Neural progenitor cell (in vitro differentiated cells): ENCODE measurements at places on chromosomes 1 and 21. TPM values are rescaled to one million over a fixed set of nuclear protein-coding genes. Genes with fewer than 3 reads are reported as not detected.
A peak's percentile ranks its signal among the peaks of the same experiment; 100 is the strongest.

- no peaks in the 10 kb centered on the region for H3K4me1 ChIP-seq
- no peak overlapping the region for H3K4me3 ChIP-seq
- peaks cover 24% of the 10 kb centered on the region for H3K36me3 ChIP-seq
- peak; percentile 50 for DNase-seq
Measured at GRCh38 chr1:88935522-88936222, 44.3 kb upstream of the GTF2B start.

GRCh38 chr1:36157115-36157903 is 1.3 kb downstream of the MAP7D1 start:
- H3K27me3 ChIP-seq = peaks cover 15% of the 10 kb centered on the region
- H3K4me3 ChIP-seq = peak overlapping the region; percentile 99
- peaks cover 33% of the 10 kb centered on the region for H3K4me1 ChIP-seq
- H3K36me3 ChIP-seq = no peaks in the 10 kb centered on the region
- H3K27ac ChIP-seq = peak overlapping the region; percentile 95
- DNase-seq = peak; percentile 68

DNA sequence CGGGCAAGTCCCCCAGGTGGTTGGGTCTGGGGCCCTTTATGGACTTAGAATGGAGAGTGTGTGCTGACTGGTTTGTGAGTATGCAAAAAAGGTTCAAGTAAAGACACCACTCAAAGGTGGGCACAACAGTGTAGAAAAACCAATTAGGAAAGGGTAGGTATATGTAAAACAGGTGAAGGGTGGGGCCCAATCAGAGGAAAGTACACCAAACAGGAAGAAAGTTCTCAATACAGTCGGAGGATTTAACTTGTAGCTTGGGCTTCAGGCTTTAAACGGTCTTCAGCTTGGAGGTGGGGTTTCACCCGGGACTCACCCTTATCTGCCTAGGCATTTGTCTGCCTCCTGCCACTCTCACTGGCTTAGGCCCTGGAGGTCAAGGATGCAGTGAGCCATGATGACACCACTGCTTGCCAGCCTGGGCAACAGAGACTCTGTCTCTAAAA is 6.8 kb upstream of the PUM1 start:
- DNase-seq = peak; percentile 16
- peaks cover 4% of the 10 kb centered on the region for H3K4me1 ChIP-seq
- no peaks in the 10 kb centered on the region for H3K36me3 ChIP-seq
- H3K27me3 ChIP-seq = no peaks in the 10 kb centered on the region
- H3K27ac ChIP-seq = no peak overlapping the region

DNA sequence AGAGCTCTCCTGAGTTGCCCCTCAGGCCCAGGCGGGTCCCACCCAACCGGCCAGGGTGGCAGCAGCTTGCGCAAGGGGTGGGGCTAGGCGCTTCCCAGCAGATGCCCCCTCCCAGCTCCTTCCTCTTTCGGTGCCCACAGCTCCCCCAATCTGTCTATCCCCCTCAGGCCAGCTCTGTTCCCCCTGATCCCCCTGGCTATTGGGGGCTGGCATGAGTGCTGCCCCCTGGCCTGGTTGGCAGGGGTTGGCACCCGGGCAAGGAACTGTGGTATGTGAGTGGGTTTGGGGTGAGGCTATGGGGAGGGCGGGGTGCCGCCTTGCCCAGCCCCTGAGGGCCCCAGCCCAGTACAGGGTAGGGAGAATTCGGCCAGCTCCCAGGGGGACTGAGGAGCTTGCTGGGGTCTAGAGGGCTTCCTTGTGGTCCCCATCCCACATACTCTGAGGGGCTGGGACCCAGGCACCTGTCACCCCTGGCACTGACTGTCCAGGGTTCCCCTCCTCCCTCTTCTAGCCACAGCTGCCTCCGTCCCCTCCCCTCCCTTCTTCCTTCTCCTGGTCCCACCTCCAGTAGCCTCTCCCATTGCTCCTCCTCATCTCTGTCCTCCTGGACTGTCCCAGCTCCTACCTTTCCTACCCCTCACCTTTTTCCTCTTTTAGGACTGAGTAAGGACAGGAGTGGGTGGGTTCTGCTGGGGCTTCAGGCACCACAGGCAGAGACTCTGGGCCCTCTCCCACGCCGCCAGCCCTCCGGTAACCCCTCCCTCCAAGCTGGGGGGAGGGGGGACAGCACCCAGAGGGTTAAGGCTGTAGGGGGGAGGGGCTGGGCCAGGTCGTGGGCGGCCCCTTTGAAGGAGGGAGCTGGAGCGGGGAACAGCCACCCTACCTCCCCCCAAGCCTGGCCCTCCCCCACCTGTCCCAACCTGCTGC is 5.7 kb downstream of the ZBTB7B start:
- H3K36me3 ChIP-seq = no peaks in the 10 kb centered on the region
- peaks cover 47% of the 10 kb centered on the region for H3K4me1 ChIP-seq
- H3K27ac ChIP-seq = no peak overlapping the region
- no peaks in the 10 kb centered on the region for H3K27me3 ChIP-seq
- no peak for DNase-seq

GRCh38 chr1:22143065-22144033 is at the start of gene WNT4:
TSS of gene WNT4 (minus strand) at chr1:22143097. CDS start at chr1:22142922, 175 bp downstream.
- peaks cover 13% of the 10 kb centered on the region for H3K4me1 ChIP-seq
- DNase-seq = peak; percentile 92
- H3K27me3 ChIP-seq = peaks cover 90% of the 10 kb centered on the region
- H3K36me3 ChIP-seq = no peaks in the 10 kb centered on the region
- H3K27ac ChIP-seq = no peak within 1 kb of the TSS
- peak within 1 kb of the TSS; percentile 62 for H3K4me3 ChIP-seq

GRCh38 chr1:183954496-183954895 is 83.0 kb downstream of the COLGALT2 start:
- no peak overlapping the region for H3K27ac ChIP-seq
- no peaks in the 10 kb centered on the region for H3K27me3 ChIP-seq

DNA sequence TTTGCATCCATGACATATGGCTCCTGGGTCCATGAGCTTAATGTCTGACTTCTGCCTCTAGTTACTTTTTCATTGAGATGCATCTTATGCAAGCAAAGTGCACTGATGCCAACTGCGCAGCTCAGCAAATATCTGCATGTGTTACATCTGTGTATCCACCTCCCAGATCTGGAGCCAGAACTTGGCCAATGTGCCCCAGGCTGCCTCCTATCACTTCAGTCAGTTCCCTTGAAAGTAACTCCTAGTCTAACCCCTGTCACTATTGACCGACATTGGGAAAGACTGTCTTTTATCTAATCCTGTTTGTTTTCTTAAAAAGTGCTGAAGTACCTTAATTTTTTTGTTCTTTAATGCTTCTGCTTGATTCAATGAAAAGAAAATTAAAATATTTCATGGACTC is 19.3 kb upstream of the UBL4B start:
- no peaks in the 10 kb centered on the region for H3K36me3 ChIP-seq
- no peak overlapping the region for H3K4me3 ChIP-seq
- DNase-seq = no peak
- no peak overlapping the region for H3K27ac ChIP-seq
- peaks cover 13% of the 10 kb centered on the region for H3K27me3 ChIP-seq
- H3K4me1 ChIP-seq = peaks cover 9% of the 10 kb centered on the region

DNA sequence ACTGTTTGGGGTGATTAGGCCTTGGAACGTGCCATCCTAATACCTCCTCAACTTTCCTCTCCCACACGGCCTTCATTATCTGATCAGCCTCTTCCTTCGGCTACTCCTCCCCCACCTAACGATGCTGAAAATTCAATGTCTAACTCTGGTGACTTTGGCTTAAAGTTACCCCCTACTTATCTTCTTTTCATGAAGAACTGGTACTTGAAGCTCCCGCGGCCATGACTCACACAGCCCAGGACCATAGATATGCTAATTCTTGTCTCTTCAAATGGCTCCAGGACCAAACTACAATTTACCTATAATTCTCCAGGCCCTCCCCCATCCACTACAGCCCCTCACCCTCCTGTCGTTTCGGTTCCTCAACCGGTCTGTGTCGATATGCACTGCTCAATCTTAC is 15.7 kb upstream of the AZIN2 start:
- no peak overlapping the region for H3K4me3 ChIP-seq
- no peak overlapping the region for H3K27ac ChIP-seq
- no peaks in the 10 kb centered on the region for H3K27me3 ChIP-seq
- no peak for DNase-seq

- H3K4me3 ChIP-seq = no peak overlapping the region
- DNase-seq = no peak
- H3K27ac ChIP-seq = no peak overlapping the region
Measured at GRCh38 chr1:156754219-156754618, 2.7 kb upstream of the HDGF start.

DNA sequence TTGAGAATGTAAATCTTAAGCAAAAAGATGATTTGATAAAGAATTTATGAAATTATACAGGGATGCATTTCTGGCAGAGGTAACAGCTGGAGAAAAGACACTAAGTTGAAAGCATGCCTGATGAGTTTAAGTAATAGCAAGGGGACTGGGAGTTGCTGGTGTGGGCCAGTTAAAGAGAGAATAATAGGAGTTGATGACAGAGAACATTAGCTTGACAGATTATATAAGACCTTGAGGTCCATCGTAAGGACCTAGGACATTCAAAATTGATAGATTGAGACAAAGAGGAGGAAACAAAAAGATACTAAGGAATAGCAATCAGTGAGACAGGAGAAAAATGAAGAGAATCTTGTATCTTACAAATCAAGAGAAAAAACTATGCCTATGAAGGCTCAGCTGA is 84.7 kb upstream of the TMPRSS15 start:
- DNase-seq = no peak
- no peaks in the 10 kb centered on the region for H3K4me1 ChIP-seq
- no peaks in the 10 kb centered on the region for H3K27me3 ChIP-seq
- no peaks in the 10 kb centered on the region for H3K36me3 ChIP-seq
- H3K4me3 ChIP-seq = no peak overlapping the region

GRCh38 chr1:66761221-66761620 is 9.0 kb downstream of the DYNLT5 start:
- no peak for DNase-seq
- H3K36me3 ChIP-seq = no peaks in the 10 kb centered on the region
- no peaks in the 10 kb centered on the region for H3K27me3 ChIP-seq
- no peak overlapping the region for H3K4me3 ChIP-seq

DNA sequence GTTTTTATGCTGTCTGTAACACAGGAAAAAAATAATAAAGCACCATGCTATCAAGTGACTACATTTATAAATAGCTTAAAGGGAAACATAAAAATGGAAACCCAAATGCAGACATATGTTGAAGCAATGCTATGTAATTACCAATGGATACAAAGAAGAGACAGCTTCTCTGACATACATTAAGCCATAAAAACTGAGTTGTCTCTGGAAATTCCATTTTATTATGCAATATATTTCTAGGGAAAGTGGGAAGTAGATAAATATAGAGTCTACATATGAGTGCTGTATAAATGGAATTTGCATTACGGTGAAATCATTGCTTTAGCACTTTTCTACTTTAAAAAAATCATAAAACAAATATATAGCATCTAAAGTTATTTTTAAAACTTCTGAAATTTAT is 135.2 kb upstream of the COL11A1 start:
- H3K4me1 ChIP-seq = no peaks in the 10 kb centered on the region
- DNase-seq = no peak
- no peaks in the 10 kb centered on the region for H3K36me3 ChIP-seq
- no peak overlapping the region for H3K27ac ChIP-seq
- H3K4me3 ChIP-seq = no peak overlapping the region

DNA sequence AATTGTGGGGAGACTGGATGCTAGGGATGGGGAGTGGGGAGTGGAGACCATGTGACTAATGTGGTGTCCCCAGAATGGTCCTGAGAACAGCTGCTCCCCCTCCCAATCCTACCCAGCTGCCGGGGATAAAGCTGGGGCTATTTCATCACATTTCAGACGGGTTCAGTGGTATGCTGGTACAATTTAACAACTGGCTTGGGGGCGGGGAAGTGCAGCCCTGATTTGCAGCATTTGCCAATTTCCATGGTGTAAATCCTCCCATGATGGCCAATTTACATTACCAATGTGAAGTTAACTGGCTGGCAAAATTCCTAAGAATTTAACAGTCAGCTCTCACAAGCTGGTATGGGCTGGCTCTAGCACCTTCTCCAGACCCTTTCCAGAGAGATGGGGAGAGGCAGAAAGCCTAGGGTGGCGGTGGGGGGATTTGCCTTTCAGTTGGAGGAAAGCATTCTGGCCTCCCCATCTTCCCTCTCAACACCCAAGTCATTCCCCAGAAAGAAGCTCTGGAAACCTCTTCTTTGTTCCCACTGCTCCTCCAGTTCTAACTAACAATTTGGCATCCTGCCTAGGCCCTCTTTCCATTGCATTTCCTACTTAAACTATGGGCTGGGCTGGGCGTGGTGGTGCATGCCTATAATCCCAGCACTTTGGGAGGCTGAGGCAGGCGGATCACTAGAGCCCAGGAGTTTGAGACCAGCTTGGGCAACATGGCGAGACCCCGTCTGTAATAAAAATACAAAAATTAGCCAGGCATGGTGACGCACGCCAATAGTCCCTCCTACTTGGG is 11.3 kb upstream of the ADGRB2 start:
- no peaks in the 10 kb centered on the region for H3K36me3 ChIP-seq
- no peak for DNase-seq
- H3K4me1 ChIP-seq = peaks cover 20% of the 10 kb centered on the region
- peaks cover 63% of the 10 kb centered on the region for H3K27me3 ChIP-seq

DNA sequence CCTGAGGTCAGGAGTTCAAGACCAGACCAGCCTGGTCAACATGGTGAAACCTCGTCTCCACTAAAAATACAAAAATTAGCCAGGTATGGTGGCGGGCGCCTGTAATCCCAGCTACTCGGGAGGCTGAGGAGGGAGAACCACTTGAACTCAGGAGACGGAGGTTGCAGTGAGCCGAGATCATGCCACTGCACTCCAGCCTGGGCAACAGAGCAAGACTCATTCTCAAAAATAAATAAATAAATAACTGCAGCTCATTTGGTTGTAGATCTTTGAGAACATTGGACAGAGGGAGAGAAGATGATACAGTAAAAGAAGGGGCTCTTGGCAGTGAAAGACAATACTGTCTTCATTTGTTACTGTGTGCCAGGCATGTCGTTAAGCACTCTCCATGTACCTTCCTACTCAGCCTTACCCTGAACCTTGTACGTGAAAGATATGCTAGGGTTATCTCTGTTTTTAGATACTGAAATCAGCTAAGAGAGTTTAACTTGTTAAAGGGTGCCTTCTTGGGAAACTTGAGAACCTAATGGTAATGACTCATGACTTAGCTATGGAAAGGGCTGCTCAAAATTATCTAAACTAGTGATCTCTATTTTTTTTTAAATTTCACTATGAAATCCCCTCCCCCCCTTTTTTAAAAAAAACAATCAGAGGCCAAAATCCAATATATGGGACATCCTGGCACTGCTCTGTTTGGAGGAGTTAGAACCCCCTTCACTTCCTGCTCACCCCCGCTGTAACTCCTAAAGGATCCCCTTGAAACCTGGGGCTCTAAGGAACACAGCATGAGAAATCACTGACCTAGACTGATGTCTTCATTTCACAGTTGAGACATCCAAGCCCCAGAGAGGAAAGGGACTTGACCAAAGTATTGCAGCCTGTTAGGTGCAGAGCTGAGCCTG is 6.8 kb upstream of the KPNA6 start:
- H3K27me3 ChIP-seq = no peaks in the 10 kb centered on the region
- no peaks in the 10 kb centered on the region for H3K4me1 ChIP-seq
- no peaks in the 10 kb centered on the region for H3K36me3 ChIP-seq

The TSPAN2 gene
- total RNA-seq = 19.0 and 19.7 TPM in 2 replicates

The AJAP1 gene
- total RNA-seq = 0.19 and 0.21 TPM in 2 replicates

The RXRG gene
- total RNA-seq = not detected in 2 replicates

The PAQR7 gene
- total RNA-seq = 1.1 and 3.7 TPM in 2 replicates

The TTC24 gene
- total RNA-seq = not detected in 2 replicates
